H1 (cell line): ENCODE measurements at places on chromosomes 2 and 18.
A peak's percentile ranks its signal among the peaks of the same experiment; 100 is the strongest.

DNA sequence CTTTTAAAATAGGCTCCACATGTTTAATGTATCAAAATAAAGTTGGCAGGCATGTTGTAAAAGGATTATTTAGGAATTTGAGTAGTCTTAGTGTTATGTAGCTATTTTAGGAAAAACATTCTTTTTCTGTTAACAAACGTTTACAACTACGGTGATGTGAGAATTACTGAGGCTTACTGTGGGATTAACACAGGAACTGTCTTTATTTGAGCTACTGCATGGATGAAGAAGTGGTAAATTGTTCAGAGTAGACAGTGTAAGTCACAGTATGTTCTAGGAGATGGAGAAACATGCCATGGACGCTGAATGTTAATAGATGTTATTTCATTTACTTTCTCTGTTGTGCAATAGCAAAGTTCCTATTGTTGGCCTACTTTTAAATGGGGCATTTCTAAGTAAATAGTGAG lies 1.6 kb downstream of the PPM1B start:
- no peak for DNase-seq

DNA sequence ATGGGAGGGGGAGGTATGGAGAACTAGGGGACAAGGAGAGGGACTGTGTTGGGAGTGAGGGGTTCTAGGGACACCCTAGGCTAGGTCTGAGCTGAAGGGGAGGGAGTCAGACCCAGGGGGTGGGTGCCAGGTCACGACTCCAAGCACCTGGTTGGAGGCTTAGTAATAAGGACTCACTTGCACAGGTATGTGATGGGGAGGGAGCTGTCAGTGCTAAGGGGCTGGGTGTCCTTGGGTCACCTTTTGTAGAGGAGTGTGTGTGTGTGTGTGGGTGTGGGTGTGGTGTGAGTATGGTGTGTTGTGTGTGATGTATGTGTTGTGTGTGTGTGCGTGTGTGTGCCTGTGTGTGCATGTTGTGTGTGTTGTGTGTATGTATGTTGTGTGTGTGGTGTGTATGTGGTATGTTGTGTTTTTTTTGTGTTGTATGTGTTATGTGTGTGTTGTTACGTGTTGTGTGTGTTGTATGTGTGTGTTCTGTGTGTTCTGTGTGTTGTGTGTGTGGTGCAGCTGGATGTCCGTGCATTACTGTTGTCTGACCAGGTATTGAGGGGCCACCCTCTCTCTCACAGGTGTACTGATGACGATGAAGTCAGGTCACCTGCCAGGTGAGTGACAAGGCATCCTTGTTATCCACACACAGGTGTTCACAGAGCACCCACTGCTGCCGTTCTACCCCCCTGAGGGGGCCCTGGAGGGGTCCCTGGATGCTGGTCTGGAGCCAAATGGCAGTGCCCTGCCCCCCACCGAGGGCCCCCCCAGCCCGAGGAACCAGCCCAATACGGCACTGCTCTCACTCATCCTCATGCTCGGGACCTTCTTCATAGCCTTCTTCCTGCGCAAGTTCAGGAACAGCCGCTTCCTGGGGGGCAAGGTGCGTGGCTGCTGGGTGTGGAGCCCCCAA lies 9.8 kb downstream of the SLC4A3 start:
- DNase-seq = no peak

- DNase-seq = no peak
Measured at GRCh38 chr2:148745151-148745851, 100.8 kb downstream of the EPC2 start.

- DNase-seq = no peak
Measured at GRCh38 chr2:220575963-220576362, 948.5 kb downstream of the SLC4A3 start.

- no peak for DNase-seq
Measured at GRCh38 chr18:79005653-79006052, 26.0 kb downstream of the SALL3 start.

- no peak for DNase-seq
Measured at GRCh38 chr2:37390777-37391176, 46.3 kb downstream of the QPCT start.

GRCh38 chr2:160336105-160336504 lies 136.0 kb upstream of the ITGB6 start:
- DNase-seq = no peak

- no peak for DNase-seq
Measured at GRCh38 chr2:163573652-163574051, 162.2 kb downstream of the FIGN start.

DNA sequence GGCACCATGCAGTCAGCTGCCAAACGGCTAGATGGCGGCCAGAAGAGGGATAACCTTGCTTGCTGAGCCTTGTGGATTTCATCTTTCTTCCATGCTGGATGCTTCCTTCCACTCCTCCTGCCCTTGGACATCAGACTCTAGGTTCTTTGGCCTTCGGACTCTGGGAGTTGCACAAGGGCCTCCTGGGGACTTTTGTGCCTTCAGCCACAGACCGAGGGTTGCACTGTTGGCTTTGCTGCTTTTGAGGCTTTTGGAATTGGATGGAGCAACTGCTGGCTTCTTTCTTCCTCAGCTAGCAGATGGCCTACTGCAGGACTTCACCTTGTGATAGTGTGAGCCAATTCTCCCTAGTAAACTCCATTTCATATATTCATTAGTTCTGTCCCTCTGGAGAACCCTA lies 31.0 kb downstream of the STRADB start:
- no peak for DNase-seq

GRCh38 chr2:56088411-56088810 lies 95.4 kb upstream of the CCDC85A start:
- no peak for DNase-seq

DNA sequence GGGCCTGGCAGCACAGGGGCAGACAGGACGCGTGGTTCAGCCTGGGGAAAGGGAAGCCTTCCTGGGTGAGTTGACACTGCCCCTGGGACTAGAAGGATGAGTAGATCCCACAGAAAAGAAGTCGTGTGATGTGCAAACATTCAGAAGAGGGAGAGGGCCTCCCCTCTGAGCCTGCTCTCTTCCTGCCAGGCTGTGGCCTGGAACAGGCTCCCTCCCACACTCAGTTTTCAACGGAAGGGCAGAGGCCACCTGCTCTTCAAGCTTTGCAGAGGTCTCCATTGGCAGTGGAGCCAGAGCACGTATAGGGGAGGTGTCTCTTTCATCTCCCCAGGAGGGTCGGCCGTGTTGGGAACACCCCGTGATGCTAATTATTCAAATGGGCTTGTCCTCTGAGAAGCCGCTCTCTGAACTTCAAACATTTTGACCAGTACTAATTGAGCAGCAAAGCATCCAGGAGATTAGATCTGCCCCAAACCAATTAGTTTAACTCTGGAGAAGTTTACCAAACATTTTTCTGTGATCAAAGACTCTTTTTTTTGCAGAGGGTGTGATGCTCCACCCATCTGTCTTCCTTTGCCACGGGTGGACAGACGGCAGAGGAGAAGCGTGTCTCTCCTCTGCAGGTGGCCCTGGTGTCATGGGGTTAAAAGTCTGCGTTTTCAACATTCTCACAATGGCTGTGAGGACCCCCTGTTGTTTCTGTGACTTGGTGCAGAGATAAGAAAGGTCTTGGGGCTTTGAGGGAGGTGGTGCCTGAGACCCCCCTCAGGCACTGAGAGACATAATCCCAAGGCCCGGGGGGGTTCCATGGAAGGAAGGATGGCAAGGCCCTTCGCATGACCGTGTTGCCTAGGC lies 29.5 kb upstream of the ODC1 start:
- DNase-seq = no peak

GRCh38 chr2:147712051-147712450 lies 132.8 kb upstream of the ACVR2A start:
- DNase-seq = no peak

GRCh38 chr2:150389447-150389846 lies 98.0 kb downstream of the RND3 start:
- no peak for DNase-seq

- peak; percentile 17 for DNase-seq
Measured at GRCh38 chr2:148926291-148926961, 51.4 kb downstream of the KIF5C start.

GRCh38 chr2:116874021-116874420 lies 940.5 kb upstream of the DDX18 start:
- DNase-seq = no peak

DNA sequence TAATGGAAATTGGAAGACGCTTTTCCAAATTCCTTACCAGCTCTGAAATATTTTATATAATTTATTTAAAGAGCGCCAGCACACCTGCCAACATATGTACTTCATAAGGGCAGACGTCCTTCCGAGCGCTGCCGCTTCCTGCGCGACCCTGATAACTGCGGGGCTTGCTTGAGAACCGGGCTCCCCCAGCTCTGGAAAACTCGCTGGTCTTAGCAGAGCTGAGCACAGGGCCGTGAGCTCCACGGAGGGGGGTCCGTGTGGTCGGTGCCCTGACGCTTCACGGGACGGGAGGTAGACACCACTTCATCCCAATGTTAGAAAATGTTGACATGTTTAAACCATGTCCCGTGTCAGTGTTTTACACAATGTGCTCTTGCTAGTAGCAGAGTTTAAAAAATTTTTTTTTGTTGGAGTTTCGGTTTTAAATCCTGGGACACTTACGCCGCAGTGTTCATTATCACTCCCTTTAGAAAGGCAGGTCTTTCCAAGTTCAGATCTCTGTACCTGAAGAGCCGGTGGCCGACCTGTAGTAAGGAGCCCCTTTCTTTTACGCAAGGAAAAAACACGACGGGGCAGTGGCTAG lies 1.6 kb downstream of the NFATC1 start:
- DNase-seq = no peak

GRCh38 chr2:216343221-216343980 lies 28.9 kb downstream of the MARCHF4 start:
- no peak for DNase-seq

DNA sequence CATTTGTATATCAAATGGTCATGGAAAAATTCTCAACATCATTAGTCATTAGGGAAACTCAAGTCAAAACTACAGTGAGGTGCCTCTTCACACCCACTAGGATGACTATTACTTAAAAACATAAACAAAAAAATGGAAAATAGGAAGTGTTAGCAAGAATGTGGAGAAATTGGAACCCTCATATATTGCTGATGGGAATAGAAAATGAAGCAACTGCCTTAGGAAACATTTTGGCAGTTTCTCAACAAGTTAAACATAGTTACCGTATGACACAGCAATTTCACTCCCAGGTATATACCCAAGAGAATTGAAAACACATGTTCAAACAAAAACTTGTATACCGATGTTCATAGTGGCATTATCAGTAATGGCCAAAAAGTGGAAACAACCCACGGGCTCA lies 18.1 kb upstream of the CYP26B1 start:
- DNase-seq = no peak

DNA sequence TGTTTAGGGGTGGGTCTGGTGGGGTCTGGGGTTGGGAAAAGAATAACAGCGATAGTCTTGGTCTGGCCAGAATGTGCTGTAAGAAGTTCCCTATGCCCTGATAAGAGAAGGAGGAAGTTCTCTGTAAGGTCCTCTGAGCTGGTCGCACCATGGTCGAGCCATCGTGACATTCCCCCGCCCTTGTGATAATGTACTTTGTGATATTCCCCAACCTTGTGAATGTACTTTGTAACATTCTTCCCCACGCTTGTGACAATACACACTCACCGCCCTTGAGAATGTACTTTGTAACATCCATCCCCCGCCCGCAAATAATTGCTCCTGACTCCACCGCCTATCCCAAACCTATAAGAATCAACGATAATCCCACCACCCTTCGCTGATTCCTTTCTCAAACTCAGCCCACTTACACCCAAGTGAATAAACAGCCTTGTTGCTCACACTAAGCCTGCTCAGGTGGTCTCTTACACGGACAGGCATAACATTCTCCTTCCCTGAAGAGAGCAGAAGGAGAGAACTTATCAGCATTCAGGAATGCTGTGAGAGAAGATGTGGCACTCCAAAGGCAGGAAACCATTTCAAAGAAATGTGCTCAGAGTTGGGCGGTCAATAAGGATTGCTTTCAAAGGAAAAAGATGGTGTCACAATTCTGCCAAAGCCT lies 17.8 kb upstream of the DUSP19 start:
- no peak for DNase-seq

DNA sequence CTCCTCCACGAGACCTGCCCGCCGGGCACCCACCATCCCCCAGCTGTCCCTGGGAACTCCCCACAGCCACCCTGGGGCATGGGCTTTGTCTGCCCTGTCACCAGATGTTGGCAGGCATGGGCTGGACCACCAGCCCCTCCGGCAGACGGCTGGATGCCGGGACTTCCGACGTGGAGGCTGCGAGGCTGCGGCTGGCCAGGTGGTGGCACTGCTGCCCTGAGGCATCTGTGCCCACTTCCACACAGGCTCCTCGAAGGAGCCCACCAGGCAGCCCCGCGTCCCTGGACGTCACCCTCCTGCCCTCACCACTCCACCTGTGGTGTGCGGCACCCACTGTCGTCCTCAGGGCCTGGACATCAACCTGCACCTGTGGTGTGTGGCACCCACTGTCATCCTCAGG lies 319.9 kb upstream of the SALL3 start:
- DNase-seq = peak; percentile 13

DNA sequence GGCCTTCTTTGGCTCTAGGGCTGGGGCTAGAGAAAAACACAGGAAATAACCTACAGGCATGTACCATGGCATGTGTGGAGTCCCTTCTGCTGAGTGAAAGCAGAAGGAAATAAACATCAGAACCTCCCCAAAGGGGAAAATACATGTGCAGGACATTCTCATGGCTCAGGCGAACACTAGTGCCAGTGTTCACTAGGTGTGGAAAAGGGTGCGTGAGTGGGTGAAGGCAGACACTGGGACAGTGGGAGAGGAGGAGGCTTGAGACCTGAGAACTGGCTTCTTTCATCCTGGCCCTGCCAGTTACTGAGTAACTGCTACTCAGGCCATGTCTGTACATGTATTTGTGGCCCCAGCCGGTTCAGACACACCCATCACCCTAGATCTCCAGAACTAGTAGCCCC lies 268.2 kb downstream of the PRKCE start:
- no peak for DNase-seq

GRCh38 chr18:21484851-21485636 lies 115.5 kb downstream of the ESCO1 start:
- DNase-seq = no peak

DNA sequence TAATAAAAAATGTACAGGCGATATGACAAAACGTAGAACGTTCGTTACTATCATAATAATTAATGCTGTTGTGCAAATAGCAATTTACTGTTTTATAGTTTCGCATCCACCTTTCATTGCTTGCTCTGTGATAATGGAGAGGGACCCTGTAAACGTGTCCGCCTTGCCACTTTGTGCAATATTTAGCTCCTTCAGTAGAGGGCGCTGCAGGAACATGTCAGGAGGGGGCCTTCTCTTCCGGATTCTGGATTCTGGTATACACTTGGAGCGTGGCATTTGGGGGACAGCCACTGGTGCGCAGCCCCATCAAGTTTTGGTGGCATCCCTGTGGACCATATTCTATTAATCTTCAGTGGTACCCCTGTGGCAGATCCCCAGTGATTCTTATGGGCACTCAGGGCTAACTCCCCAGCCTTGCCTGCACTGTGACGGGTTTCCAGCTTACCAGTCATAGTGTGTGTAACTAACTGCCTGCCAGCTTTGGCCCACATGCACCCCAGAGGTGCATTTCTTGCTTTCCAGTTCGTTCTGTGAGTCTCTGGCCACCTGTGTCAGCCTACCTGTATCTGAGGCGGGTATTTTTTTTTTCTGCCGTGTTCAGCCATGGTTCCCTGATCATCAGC lies 140.3 kb downstream of the CYRIA start:
- DNase-seq = no peak
